Renal pelvis (tissue), 12 donors: ENCODE measurements at places on chromosomes 12 and 14. TPM values are rescaled to one million over a fixed set of nuclear protein-coding genes. Genes with fewer than 3 reads are reported as not detected.

GRCh38 chr12:51369581-51369980 lies 21.6 kb downstream of the GALNT6 start:
- no peak for DNase-seq

GRCh38 chr14:64442300-64442988 lies 22.9 kb upstream of the AKAP5 start:
- no peak for DNase-seq

DNA sequence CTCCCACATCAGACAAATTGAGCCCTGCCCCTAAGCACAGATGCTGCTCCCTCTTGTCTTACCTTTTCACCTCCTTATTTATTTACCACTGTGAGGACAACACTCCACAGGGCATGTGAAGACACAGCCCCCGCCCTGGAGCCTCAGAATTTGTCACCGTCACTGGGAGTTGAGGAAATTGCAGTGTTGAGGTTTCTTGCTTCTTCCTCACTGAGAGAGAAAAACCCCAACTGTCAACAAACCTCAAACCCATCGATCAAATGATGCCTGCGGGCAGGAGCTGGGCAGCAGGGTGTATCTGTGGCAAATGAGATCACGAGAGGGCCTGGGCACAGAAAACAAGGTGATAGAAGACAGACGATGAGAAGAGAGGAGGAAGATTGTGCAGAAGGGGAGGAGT lies 30.5 kb upstream of the PLEKHG3 start:
- DNase-seq: no peak

- no peak for DNase-seq
Observed at GRCh38 chr12:58087423-58088127, 146.2 kb downstream of the ATP23 start.

- DNase-seq: no peak
Observed at GRCh38 chr12:67364228-67364627, 95.1 kb downstream of the CAND1 start.

The SPRYD4 gene
- polyA plus RNA-seq: 7.8 TPM

The PLEKHG7 gene
- 0.60 TPM for polyA plus RNA-seq
